ENCODE measurements at places on chromosomes 16 and 17. TPM values are rescaled to one million over a fixed set of nuclear protein-coding genes. Genes with fewer than 3 reads are reported as not detected.
A peak's percentile ranks its signal among the peaks of the same experiment; 100 is the strongest.

Gene ADGRG3
- not detected for total RNA-seq

Gene CACNG5
- total RNA-seq = not detected

Gene SLC16A6
- 0.15 TPM for total RNA-seq

Gene SMURF2
- total RNA-seq = 36.2 TPM

Gene PSMC3IP
- total RNA-seq = 13.0 TPM

Gene CDC6
- total RNA-seq = 8.5 TPM

Gene SCNN1G
- not detected for total RNA-seq

DNA sequence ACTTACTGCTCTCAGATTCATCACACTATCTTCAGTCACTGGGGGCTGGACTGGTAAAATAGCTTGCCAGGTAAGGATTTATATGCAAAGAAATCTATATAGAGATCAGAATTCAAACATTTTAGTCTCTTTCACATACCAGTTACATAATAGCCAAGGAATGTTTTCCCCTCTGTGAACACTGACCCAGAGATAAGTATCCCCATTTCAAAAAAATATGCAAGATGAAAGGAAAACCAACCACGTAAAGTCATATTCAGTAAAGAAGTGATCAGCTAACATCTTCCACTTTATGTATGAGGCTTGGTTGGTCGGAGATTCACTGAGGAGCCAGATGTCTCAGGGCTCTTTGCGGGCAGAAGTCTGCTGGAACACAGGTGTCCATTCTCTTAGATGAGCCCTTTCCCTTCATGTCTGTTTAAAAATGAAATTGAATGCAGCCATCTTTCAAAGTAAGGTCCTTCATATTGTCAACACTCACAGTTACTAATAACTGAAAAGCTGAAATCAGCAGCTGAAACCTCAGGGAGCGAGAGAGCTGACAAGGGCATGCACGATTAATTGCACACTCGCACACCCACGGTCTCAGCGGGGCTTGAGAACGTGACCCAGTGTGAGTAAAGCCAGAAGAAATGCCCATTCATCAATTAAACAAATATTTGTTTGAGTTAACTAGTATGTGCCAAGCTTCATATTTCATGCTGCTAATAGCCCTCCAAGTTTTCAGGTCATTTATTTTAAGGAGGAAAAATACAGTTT is 161.2 kb downstream of the MRTFB start:
- no peak for DNase-seq

GRCh38 chr17:38476549-38476948 is 48.3 kb downstream of the ARHGAP23 start:
- no peak for DNase-seq

GRCh38 chr16:47592232-47592631 is 131.1 kb downstream of the PHKB start:
- DNase-seq = no peak

- DNase-seq = peak; percentile 63
These were observed 37.5 kb downstream of the IL21R start for GRCh38 chr16:27439271-27440018.

GRCh38 chr16:11004351-11004750 is 60.0 kb downstream of the CLEC16A start:
- DNase-seq = no peak

DNA sequence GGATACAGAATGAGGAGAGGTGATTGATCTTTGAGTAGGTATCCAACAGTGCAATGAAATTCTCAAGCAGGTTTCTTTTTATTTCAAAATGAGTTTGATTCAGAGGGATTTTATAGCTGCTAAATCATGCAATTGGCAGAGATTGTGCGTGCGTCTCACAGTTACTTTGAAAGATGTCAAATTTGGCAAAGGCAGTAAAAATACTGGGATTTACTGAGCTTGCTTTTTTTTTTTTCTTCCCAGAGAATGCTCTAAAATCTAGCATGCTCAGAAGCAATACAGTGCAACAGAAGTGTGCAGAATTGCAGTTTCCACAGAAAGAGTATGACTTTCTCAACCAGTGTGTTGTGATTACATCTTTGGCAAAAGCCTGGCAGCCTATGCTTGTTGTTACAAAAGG is 410.7 kb upstream of the GOT2 start:
- no peak for DNase-seq

GRCh38 chr17:81416612-81417011 is 21.4 kb downstream of the BAHCC1 start:
- DNase-seq = no peak
